Left lobe of liver (tissue), 2 donors: ENCODE measurements at places on chromosomes 3 and 15. TPM values are rescaled to one million over a fixed set of nuclear protein-coding genes. Genes with fewer than 3 reads are reported as not detected.

DNA sequence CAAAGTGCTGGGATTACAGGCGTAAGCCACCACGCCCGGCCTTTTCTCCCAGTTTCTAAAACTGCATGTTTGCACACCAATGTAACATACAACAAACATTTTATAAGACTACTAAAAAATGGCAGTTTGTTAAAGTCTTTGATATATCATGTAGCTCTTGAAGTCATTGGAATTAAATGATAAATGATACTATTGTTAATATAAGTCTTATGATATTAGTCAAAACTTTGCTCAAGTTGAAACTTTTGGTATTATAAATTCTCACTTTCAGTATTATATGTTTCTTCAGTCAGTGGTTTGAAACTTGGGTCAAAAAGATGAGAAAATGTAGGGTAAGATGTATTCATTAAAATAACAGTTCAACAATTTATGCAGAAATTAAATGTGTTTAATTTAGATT is 117.6 kb upstream of the TBL1XR1 start:
- DNase-seq, result no peak

GRCh38 chr3:31908391-31909097 is 72.5 kb downstream of the OSBPL10 start:
- no peak for DNase-seq

GRCh38 chr3:188049606-188050530 is 104.1 kb upstream of the LPP start:
- no peak for DNase-seq

DNA sequence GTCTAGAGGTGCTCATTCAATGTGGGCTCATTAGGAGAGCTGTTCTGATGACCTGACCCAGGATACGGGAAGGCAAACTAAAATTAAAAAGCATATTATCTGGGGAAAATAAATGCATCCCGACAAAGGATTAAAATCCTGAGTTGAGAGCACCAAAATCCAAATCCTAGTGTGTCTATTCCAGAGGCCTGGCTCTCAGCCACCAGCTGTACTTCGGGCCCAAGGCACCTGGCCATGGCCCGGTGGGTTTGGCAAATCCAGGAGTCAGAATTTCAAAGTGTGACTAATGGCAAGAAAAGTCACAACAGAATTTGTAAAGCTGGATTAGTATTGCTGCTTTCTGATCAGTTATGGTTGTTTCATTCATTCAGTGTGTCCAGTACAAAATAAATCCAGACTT is 2.6 kb upstream of the LYSMD4 start:
- no peak for DNase-seq

DNA sequence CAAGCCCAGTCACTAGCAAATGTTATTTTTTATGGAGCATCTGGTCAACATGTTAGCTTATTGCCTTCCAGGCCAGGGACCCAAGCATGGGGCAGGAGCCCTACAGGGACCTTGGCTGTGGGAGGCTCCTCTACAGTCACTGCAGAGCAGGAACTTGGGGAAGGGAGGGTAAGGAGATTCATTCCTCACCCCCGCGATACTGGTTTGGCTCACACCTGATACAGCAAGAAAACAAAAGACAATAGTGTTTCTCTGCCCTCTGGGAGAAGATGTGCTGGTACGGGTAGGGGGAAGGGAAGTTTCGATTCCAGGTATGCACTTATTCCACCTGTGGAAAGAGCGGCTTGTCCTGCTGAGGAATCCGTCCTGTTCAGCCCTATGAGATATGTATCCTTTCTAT is 77.6 kb downstream of the SLC12A8 start:
- no peak for DNase-seq

DNA sequence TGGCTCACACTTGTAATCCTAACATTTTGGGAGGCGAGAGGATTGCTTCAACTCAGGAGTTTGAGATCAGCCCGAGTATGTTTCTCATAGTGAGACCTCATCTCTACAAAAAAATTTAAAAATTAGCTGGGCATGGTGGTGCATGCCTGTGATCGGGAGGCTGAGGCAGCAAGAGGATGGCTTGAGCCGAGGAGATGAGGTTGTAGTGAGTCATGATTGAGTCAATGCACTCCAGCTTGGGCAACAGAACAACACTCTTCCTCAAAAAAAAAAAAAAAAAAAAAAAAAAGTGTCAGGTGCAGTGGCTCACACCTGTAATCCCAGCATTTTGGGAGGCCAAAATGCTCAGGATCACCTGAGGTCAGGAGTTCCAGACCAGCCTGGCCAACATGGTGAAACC is 2.4 kb downstream of the RPL39L start:
- no peak for DNase-seq

- DNase-seq, result no peak
Observed at GRCh38 chr15:31236184-31237042, 90.2 kb upstream of the KLF13 start.

- no peak for DNase-seq
Observed at GRCh38 chr15:62824111-62825015, 218.2 kb upstream of the TPM1 start.

DNA sequence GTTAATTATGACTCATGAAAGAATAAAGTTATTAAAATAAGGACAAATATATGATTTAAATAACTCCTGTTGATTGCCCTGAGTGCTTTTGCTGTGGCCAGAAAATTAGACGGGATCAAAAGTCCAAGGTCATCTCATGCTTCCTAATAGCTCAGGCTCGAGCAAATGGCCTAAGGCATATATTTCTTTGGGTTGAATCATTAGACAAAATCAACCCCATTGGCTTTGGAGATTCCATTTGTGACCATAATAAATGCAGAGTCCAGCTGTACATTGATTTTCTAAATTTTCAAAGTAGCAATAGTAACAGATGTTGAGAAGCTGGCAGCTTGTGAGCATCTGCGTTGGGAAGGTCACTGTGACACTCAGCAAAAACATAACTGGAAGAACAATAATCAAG is 464.5 kb upstream of the TGFBR2 start:
- no peak for DNase-seq

DNA sequence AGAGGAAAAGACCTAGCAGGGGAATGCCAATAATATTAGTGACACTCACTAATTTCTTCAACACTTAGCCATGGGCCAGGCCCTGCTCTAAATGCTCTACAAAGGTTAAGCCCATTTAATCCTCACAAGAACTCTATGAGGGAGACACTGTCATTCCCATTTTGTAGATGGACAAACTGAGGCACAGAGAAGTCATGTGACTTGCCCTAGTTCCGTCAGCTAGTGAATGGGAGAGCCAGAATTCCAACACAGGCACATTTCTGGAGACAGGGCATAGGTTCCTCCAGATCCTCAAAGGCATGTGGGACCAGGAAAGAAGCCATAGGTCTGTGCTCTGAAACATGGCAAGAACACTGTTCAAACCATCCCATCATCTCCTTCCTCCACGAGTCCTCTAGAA is 31.5 kb downstream of the LOXL1 start:
- DNase-seq, result no peak

- no peak for DNase-seq
Observed at GRCh38 chr3:197428117-197428801, 127.5 kb downstream of the BDH1 start.

- DNase-seq, result no peak
Observed at GRCh38 chr3:141104151-141104821, 53.1 kb downstream of the SPSB4 start.

DNA sequence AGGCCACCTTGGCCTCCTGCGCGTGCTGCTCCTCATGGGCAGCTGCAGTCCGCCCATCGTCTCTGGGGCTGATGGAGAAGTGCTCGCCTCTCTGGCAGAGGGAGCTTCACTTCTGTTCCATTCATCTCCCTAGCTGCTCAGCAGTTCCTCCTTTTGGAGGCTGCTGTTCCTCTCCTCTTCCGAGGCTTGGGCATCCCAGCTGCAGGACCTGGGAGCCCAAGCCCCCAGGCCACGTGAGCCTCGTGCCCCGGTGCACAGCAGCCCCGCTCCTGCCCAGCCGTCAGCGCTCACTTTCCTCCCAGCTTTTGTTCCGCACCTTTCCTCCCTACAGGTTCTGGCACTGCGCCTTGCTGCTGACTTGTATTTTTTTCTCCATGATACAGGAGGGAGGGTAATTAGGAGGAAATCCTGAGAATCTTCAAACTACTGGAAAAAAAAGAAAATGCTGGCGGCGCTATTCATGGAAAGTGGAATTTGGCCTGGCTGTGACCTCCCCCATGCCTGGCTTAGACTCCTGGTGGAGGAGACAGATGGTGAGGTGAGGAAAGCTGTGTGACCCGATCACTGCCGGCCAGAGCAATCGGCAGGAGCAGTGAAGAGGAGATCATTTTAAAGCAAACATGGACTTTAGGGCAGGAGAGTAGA is 210.1 kb downstream of the CHST2 start:
- DNase-seq, result peak; percentile 57

DNA sequence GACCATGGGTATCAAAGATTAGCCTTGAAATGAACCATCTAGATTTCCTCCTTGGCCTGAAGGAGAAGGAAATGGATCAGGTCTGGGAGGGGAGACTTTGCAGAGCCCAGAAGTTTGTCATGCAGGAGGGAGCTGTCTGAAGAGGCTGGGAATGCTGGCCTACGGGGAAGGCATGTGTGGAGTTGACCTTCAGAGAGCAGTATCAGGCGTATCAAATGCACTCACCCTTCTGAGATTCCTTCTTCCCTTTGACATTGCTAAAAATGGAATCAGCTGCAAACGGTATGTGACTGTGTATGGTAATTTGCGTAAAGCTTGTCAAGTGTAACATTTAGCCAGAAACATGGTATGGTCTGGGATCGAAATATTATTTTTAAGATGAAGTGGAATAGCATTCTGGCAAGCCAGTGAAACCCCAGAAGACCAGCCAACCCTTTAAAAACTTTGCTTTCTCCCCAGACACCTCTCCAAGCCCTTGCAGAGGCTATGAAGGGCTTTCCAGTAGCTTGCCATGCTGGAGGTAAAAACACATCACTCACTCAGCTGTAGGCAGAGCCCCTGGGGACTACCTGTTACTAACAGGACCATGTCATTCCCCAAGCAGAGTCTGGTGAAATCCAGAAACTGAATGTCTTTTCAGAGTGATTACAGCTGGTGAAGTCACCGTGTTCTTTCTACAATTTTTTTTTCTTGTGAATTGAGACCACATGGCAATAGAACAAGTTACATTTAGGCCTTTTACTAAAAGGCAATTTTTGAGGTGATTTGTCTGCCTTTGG is 174.7 kb upstream of the SLC24A5 start:
- DNase-seq, result no peak

- DNase-seq, result no peak
Observed at GRCh38 chr3:37162501-37163245, 11.7 kb downstream of the LRRFIP2 start.

- DNase-seq, result peak; percentile 49
Observed at GRCh38 chr3:84547971-84548970, 410.5 kb upstream of the CADM2 start.

- DNase-seq, result no peak
Observed at GRCh38 chr3:38142959-38143358, 4.5 kb downstream of the MYD88 start.

- DNase-seq, result no peak
Observed at GRCh38 chr3:142225885-142226215, 465 bp upstream of the GK5 start.

- DNase-seq, result no peak
Observed at GRCh38 chr15:96756656-96757055, 426.2 kb downstream of the NR2F2 start.

- DNase-seq, result no peak
Observed at GRCh38 chr15:65450556-65450955, 27.8 kb upstream of the IGDCC4 start.

DNA sequence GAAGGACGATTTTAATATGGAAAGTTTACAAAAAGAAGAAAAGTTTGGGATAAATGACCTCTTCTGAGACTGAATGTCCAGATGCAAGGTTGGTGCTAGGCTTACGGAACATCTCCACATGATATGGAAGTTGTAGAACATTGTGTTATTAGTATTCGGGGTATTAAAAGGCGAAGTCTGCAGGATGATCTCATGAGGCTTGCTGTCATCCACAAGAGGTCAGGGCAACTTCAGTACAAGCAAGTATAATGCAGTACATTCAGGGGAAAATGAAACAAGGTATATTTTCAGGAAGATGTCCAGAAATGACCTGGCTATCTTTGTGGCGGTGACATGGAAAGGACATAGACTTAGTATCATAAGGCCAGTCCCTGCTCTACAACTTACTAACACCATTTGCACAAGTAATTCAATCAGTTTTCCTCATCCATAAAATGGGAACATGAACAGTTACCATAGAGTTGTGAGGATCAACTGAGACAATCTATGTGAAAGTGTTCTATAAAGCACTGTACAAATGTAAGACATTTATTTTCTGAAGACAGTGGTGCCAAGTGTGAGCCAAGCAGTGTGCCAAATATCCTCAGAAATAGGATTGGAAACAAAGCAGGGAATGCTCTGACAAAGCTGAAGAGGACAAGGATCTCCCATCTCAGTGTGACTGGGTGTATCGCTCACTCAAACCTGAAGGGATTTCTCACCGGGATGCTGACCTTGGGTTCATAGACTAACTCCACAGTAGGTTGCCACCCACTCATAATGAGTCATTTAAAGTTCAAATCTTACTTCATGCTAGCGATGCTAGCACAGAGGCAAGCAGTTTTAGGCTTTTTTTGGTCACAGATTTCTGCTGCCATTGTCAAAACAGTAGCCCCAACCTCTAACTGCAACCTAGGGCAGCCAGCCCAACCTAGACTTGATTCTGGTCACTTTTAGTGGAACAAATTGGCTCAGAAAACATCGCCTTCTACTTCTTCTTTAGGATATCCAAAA is 118.3 kb downstream of the TIGIT start:
- DNase-seq, result no peak

- DNase-seq, result no peak
Observed at GRCh38 chr3:25661694-25662437, 2.8 kb downstream of the TOP2B start.

DNA sequence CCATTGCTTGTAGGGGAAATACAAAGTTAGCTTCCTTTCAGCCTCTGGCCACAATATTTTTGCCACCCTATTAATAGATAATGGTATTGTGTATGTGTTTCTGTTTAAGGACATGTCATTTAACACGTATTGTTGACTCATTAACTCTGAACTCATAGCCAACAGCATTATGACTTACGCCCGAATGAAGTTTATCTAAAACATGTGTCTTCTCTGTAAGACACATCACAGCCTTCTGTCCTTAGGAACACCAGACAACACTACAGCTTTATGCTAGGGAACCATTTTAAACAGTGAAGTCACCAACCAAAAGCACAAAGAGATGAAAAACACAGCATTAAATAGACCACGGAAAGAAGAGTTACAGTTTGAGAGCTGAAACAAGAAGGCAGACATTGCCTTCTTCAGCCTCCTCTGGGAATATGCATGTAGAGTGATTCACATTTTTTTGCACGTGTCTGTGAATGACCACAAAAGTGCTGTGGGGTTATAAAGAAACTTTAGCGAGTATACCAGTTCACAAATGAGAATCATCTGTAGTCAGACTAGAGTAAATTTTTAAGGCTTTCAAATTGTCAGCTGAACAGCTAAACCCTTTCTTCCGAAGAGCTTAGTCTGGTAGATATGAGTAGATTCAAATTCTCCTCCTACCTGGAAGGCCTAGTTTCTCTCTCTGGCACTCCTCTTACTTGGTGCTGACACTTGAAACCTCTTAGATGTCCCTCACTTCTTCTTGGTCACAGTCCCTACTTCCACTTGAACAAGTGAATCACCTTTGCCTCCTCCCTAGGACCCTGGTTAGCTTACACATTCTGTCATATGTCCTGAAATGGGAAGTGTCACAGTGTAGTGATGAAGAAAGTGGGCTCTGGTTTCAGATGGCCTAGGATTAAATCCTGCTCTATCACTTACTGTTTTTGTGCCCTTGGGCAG is 32.2 kb downstream of the MCTP2 start:
- no peak for DNase-seq

The MNS1 gene
- total RNA-seq, result 0.20 TPM

The ATP1B3 gene
- 4.4 TPM for total RNA-seq

The ZFAND6 gene
- 36.4 TPM for total RNA-seq

The FGF12 gene
- total RNA-seq, result 0.63 TPM

The ZNF662 gene
- 3.0 TPM for total RNA-seq

The UBAP1L gene
- total RNA-seq, result 5.5 TPM

The TRPM7 gene
- 21.6 TPM for total RNA-seq
